ENCODE measurements at places on chromosomes 4 and X.

GRCh38 chrX:123590842-123591486 is 141.9 kb downstream of the THOC2 start:
- no peak for DNase-seq

- DNase-seq: no peak
Observed at GRCh38 chr4:119748853-119749252, 120.2 kb upstream of the PDE5A start.

DNA sequence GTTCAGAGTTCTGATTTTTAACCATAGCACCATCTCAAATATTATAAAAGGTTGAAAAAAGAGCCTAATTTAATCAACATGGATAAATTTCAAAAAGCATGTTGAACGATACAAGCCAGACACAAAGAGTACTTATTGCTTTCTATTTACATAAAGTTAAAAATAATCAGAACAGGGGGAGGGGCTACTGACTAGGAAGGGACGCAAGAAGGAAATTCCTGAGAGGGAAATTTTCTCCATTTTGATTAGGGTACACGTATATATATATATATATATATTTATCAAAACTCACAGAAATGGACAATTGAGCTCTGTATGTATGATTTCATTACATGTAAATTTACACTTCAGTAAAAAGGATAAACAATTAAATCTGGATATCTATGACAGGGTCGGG is 482 bp upstream of the MBTPS2 start:
- DNase-seq: no peak

GRCh38 chr4:122259849-122260248 is 107.7 kb downstream of the BLTP1 start:
- no peak for DNase-seq

DNA sequence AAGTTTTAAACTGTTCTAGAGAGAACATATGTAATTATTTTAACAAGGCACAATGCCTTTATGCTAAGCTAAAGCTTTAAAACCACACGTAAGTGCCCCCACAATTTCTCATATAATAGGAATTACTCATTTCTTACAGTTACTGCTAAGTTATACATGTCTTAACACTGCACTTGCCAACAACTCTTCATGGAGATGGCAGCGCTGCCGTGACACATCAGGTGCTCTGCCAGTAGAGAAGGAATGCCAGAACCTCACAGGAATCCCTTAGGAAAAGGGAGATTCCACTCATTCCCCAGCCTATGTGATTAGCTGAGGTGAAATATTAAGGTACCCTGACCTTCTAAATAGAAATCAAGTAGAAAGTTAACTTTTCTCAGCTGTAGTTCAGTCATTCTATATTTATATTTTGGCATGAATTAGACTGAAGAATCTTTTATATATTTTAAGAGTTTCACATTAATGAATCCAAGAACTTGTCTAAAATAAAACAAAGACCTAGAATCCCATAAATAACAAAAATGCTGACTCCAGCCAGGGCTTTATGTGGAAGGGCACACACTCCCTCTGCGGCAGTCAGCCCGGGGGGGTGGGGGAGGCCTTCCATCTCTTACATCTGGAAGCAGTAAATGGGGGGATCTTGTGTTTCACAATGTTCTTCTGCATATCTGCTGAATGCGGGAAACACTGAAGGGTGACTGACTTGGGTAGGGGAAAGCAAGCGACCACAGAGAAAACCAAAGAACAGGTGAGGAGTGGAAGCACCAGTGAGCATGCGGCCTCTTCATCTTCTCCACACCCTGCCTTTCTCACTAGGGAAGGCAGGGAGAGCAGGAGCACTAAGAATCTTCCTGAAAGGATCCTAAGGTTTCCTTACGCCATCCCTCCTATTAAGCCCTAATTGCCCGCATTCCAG is 23.7 kb downstream of the ACSL1 start:
- DNase-seq: no peak

DNA sequence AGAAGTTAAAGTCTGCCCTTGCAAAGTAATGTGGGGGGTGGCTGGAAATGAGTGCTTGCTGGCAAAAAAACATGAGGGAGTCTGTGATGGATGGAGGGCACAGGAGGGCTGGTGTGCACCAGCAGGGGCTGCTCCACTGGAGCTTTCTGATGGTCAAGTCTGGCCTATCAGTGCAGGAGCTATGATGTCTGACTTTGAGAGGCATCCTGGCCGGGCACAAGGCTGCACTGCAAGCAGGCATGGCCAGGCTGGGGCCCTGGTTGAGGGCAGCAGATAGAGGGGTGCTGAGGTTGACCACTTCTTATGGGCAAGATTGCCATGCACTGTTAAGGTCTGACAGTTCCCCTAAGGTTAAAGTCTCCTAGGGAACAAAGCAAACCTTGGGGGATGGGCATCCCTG is 1140.2 kb downstream of the FAM133A start:
- DNase-seq: no peak

- DNase-seq: no peak
Observed at GRCh38 chrX:22313766-22314165, 41.1 kb downstream of the CBLL2 start.

DNA sequence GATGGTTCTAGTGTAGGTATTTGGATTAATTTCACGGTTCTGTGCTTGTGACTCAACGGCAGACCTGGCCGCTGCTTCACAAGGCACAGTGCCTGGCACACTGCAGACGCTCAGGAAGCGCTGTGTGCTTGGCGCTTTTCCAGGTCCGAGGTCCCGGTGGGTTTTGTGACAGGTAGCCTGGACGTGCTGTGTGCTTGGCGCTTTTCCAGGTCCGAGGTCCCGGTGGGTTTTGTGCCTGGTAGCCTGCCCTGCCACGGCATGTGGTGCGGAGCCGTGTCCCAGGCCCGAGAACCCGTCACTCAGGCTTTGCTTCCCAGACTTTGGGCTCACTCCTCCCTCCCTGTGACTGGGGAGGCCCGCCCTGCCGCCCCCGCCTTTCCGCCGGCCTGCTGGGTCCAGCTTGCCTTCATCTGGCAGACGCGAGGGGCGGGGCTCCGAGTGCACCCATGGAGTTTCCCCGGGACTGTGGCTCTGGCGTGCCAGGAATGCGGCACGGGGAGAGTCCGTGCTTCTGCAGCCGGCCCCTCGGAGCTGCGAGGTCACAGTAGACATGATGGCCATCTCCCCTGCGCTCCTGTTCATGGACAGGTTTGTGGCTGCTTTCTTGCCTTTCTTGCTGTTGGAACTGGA is 44.2 kb downstream of the TBC1D14 start:
- DNase-seq: no peak

GRCh38 chr4:149831656-149832208 is 16.1 kb upstream of the IQCM start:
- no peak for DNase-seq

DNA sequence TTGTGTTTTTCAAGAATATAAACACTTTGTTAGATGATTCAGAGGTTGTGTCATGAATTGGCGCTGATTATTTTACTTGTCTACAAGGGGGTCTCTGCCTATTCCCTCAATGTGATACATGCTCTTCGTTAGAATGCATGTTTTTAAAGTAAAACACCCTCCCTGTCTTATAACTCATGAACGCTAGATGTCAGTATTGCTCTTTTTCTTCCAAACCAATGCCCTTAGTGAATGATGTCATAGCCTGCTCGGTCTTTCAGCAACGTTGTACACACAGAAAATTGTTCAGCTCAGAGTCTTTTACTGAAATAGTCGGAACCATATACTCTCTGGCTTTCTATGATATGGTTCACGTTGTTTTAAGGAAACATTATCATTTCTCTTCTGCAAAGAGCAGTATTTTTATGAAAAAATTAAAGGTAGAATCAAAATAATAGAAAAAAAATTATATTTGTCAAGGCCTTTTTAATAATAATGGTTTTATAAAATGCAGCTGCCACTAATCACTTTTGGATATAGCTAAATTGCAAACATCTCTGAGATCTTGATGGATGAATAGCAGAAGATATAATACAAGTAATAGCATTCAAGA is 292.9 kb downstream of the TLL1 start:
- no peak for DNase-seq

DNA sequence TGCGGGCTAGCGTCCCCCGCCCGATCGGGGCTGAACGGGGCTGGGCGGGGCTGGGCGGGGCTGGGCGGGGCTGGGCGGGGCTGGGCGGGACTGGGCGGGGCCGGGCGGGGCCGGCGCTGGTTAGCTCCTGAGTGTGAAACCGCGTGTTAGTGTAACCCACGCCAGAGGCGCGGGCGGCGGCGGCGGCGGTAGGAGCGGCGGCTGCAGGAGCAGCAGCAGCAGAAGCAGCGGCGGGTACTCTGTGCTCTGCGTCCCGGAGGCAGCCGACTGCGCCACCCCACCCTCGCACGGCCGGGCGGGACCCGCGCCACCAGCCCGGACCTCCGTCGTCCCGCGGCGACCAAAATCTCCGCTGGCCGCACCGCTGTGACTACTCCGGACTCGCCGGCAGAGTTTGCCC is 128.1 kb downstream of the LAS1L start:
- no peak for DNase-seq

- no peak for DNase-seq
Observed at GRCh38 chr4:88765729-88766128, 68.1 kb upstream of the NAP1L5 start.

- DNase-seq: no peak
Observed at GRCh38 chr4:149031399-149031798, 589.2 kb upstream of the NR3C2 start.

DNA sequence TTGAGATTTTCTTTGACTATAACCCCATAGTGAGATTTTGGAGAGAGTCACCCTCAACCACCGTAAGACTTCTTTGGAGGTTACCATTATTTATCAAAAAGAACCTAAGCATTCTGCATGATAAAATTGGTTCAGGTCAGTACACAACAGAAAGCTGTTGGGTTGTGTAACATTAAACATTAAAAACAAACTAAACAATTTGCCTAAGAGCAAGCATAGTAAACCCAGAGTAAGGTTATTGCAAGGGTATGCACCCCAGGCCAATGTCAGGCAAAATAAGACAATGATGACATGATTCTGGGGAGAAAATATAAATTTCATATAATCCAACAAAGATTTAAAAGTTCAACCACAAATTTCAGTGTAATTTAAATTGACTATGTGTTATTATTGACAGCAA is 472.4 kb downstream of the SH2D1A start:
- DNase-seq: no peak

DNA sequence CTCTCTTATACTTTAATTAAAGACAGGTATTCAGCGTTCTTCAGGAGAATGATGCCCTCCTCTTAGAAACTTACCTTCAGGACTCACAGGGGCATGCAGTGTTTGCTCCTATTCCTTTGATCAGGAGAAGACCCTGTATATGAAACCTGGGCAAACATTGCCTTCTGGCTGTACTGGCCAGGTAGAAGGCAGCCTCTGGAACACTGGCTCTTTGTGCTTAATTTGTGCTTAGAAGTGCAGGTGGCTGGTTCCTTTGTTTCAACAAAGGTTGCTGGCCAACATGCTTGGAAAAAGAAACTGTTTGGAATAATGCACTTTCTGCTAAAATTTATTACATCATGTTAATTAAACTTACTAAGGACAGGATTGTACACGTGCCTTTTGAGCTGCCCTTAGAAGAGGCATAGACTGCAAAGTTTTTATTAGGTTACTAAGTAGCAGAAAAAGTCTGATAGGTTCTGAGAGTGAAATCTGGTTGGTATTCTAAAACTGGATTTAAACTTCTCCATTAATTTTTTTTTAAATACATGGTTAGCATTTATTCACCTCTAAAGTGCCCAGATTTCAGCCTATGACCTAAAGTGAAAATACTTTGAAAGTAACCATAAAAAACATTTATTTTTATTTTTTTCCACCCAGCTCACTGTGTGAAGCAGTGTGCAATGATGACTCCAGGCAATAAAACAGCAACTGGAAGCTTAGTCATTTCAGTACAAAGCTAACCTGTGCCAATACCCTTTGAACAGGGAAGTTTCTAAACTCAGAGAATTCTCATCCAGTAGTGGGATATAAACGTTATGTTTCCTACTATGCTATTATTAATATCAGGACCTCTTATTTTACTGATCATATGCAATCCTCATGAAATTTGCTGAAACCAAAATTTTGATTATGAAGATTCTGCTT is 11.3 kb downstream of the RASSF6 start:
- no peak for DNase-seq

- no peak for DNase-seq
Observed at GRCh38 chrX:148956352-148956751, 455.9 kb downstream of the AFF2 start.

DNA sequence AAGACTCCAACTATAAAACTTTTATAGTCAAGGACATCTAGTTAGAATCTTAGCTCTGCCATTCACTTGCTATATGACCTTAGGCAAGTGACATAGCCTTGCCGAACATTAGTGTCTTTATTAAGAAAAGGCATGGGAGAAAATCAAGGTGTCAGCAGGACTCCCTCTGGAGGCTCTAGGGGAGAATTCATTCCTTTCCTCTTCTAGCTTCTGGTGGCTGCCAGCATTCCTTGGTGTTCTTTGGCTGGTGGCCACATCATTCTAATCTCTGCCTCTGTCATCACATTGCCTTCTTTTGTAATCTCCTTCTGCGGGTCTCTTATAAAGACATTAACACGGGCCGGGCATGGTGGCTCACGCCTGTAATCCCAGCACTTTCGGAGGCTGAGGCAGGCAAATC is 99.8 kb downstream of the PPP1R2C start:
- DNase-seq: no peak

GRCh38 chr4:136909626-136910025 is 622.7 kb downstream of the PCDH18 start:
- DNase-seq: no peak

DNA sequence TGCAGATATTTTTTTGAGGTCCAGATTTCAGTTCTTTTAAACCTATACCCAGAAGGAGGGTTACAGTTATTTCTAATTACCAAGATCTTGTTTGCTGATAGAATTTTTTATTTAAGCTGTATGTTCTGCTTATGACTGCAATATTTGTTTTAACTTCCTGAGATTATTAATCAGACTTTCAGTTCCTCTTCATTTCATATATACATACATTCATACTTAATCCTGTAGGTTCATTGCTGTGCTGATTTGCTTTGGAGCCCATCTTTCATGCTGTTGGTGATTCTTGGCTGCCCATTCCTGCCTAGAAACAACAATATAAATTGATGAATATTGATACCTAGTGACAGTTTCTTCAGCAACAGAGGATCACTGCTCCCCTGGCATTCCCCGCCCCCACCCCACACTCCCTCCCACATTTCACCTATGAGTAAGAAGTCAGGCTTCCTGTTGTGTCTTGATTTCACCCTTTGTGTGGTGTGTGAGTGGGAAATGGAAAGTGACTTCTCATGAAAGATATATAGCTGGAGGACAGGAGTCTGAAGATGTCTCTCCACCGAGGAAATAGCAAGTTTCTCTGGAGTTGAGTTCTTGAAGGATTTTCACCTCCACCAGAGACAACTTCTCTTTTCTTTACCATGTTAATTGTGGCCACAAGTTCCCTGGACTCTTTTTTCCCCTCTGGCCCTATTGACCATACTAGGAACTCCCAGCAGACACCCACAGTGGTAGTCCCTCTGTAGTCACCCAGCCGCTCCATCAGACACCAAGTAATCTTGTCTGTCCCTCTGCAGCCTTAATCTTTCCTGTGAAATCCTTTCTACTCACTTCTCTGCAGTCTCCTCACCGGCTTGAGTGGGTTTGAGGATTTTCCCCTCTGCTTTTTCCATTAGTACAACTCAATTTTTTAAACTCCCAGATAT is 118.4 kb downstream of the ASB9 start:
- peak; percentile 24 for DNase-seq

- DNase-seq: no peak
Observed at GRCh38 chr4:2783790-2784189, 9.1 kb upstream of the SH3BP2 start.

Data from stimulated activated CD4-positive, alpha-beta T cell treated with anti-CD3 and anti-CD28 coated beads, Interleukin-12 subunit alpha, Interleukin-12 subunit beta, amount 100 ng/mL, for 24 hours (primary cell).